ENCODE measurements at places on chromosomes 1 and 21.
A peak's percentile ranks its signal among the peaks of the same experiment; 100 is the strongest.

DNA sequence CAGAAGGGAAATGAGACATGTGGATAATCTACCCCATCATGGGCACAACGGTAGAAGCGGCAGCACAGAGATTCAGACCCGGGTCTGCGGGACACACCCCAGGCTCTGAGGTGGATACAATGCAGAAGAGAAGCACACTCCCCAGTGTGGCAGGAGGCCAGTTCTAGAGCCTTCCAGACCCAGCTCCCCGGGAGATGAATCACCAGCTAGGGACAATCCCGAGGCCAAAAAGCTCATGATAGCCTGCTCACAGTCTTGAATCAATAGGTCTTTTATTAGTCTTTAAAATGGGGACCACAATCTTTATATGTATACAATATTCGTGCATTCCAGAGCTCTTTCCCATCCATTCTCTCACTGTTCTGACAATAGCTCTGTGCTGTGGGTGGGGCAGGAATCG is 57.3 kb upstream of the DIRAS3 start:
- no peak for DNase-seq

GRCh38 chr1:221574529-221574928 is 167.4 kb downstream of the DUSP10 start:
- DNase-seq, result no peak

DNA sequence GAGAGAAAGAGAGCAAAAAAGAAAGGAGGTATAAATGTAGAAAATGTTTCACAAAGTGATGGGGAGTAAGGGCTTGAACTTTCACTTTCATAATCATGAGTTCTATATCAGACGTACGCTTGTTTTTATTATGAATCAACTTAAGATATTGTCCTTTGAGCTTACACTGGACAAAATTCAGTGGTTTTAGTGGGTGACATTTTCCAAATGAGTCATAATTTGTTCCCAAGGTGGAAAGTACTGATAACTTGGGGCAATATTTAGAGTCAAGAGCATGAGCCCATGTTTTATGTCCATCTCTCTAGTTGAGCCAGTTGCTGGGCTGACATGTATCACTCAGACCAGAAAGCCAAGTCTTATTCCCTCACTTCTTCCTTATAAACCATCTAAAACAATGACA is 161.6 kb downstream of the CHRM3 start:
- DNase-seq, result no peak

- DNase-seq, result no peak
Observed at GRCh38 chr1:210908257-210908656, 225.7 kb downstream of the KCNH1 start.

GRCh38 chr1:201545851-201546492 is 7.0 kb downstream of the NAV1 start:
- DNase-seq, result no peak

- DNase-seq, result peak; percentile 66
Observed at GRCh38 chr1:188670837-188671236, 1806.8 kb downstream of the BRINP3 start.

DNA sequence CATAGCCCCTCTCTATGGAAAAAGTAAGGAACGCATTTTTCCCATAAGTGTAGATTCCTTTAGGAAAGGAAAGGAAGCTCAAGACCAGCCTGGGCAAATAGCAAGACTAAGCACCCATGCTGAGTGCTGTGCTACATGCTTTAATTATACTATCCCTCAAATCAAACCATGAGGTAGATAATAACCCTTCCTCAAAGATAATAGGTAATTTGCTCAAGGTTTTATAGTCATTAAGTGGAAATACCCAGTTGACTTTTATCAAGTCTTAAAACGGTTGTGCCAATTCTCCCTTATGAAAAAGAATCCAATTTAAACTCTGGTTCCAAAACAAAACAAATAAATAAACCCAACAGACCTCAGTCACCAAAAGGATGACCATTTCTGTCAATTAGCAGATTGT is 3.4 kb downstream of the KIAA0319L start:
- DNase-seq, result no peak

DNA sequence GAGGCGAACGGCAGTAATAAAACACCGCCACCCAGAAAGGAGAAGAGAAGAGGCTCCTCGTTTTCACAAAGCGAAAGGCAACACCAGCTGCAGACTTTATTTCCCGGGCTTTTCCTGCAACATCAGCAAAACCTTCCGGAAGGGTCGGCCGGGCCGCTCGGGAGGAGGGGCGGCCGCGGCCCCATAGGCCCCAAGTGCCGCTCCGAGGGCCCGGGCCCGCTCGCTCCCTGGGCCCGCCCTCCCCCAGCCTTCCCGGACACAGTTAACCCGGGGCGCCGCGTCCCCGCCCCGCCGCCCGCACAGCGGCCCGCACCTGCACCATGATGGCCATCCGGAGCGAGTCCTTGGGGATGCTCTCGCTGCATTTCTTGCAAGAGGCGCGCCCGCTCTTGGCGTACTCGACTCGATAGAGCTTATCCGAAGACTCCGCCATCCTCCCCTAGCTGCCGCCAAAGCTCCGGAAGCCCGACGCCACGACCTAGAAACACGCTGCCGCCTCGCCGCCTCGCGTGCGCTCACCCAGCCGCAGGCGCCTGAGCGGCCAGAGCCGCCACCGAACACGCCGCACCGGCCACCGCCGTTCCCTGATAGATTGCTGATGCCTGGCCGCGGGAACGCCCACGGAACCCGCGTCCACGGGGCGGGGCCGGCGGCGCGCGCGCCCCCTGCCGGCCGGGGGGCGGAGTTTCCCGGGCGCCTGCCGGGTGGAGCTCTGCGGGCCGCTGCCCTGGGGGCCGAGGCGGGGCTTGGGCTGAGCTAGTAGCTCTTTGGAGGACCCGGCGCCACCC is at the start of gene PARP1:
TSS of gene PARP1 (minus strand) at position 597 of the 788 bp plus-strand sequence. CDS start at position 433, 164 bp downstream.
- DNase-seq, result peak; percentile 40

GRCh38 chr1:54262244-54262643 is 62.3 kb downstream of the MRPL37 start:
- no peak for DNase-seq

DNA sequence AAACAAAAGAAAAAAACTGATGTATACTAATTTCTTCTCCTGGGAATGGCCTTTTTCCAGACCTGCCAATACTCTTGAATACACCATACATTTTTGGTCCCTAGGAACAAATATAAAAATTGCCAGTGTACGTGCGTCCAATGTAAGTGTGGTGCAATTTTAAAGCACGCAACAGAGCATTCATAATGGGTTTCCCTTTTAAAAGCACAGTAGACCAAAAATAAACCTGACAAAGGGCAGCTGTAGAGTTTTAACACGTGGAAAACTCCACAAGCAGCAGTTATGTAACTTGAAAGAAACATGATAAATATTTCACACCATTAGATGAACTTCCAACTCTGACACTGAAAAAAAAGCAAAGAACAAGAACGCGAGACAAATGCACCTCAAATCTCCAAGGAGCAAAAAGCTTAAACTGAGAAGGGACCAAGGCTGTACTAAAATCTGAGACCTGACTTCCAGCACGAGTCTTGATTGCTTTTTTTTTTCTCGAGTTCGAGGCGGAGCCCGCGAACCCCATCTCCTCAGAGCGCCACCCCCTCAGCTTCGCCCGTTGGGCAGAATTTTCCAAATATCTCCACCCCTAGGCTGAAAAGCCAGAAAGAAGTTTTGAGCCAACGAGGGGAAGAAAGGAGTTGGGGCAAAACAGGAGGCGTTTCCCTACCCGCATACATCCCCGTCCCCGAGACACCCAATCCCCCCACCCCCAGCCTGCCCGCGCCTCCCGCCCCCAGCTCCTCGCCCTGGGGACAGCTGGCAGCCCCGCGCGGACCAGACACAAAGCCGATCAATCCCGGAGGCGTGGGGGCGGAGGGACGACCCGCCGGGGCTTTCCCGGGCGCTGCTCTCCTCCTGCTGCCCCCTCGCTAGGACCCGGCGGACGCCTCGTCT is at the start of gene JAM2:
TSS of gene JAM2 (plus strand) at position 599 of the 891 bp plus-strand sequence. CDS start 564 bp downstream, outside the sequence.
- no peak for DNase-seq

- no peak for DNase-seq
Observed at GRCh38 chr21:39924577-39925308, 57.5 kb downstream of the PCP4 start.

GRCh38 chr1:1861339-1861730 is 29.6 kb downstream of the GNB1 start:
- no peak for DNase-seq

- no peak for DNase-seq
Observed at GRCh38 chr1:183048087-183049085, 25.2 kb downstream of the LAMC1 start.

DNA sequence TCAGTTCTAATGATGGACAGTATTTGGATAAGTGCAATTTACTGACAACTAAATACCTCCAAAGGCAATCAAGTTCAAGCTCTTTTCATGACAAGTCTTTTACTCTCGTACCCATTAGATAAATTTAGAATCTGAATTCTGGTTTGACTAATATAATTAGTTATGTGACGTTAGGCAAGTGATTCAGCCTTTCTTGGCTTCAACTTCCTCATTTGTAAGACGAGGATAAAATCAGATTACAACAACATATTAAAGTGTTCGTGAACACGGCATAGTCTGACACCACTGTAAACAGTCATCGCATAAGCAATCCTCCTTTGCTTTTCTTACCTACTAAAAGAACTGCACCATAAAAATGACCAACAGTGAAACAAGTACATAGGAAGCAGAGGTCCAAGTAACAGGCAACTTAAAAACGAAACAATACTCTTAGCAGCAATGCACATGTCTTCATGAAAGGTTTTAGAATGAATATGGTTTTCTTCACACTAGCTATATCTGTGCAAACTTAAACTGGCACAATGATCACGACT is 25.7 kb downstream of the COA6 start:
- DNase-seq, result peak; percentile 12

GRCh38 chr1:225470211-225471108 is 42.6 kb upstream of the LBR start:
- no peak for DNase-seq

DNA sequence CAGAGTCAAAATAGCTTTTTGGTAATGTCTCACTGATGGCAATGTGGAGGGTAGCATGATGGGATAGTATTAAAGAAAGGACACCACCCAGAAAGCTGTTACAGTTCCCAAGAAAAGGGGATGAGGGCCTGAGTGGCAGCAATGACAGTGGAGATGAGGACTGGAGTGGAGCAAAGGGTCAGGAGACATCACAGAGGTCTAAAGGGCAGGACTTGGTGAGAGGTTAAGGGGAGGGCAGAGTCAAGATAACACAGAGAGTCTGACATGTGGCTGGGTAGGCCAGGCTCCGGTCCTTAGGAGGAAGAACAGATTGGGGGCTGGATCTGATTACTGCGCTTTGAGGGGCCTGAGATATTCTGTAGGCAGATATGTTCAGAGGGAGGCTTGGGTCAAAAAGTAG is 19.3 kb downstream of the ELF3 start:
- DNase-seq, result no peak

DNA sequence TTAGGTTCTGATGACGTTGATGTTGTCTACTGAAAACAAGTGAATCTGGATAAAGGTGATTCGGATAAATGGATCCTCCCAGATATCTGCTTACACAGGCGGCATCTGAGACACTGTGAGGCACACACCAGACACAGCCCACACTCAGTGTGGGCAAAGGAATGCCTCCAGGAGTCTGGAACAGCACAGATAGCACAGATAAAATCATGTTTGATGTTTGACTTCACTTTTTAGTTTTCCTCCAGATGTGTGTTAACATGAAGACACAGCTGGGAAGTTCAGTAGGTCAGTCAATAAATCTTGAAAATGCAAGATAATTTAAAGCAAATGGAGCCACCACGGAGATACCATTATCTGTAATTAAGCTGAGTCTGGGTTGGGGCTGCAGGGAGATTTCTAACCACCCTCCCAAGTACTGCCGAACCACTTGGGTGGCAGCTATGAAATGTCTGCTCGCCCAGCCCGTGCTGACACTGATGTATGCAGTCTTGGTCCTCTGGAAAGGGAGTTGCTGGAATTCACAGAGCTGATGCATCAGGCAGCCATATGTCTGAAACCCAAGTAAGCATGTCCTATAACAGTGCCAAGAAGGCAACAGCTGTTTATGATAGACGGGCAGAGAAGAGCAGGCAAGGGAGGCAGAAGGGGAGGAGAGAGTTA is 11.7 kb downstream of the CAPN9 start:
- no peak for DNase-seq

GRCh38 chr1:181394766-181395165 is 88.6 kb upstream of the CACNA1E start:
- no peak for DNase-seq

GRCh38 chr1:180425952-180426351 is 76.4 kb downstream of the ACBD6 start:
- no peak for DNase-seq

GRCh38 chr1:117886101-117886795 is 43.2 kb downstream of the GDAP2 start:
- no peak for DNase-seq

DNA sequence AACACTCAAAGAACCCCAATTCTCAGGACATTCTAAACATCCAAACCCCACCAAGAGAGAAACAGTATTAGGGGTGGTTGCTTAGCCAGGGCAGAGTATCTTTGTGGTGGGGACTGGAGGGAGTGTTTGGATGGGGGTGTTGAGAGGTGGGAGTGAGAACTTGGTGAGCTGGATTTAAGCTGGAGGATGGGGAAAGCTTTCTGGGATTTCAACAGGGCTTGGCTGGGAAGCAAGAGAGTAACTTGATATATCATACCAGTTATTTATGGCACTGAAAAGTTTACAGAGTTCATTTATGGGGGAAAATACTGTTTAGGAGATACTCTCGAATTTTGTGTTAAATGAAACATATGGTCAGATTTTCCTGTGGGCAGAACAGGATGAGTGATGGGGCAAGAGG is 6.8 kb upstream of the CNIH3 start:
- no peak for DNase-seq

- no peak for DNase-seq
Observed at GRCh38 chr1:162854245-162854882, 6.6 kb downstream of the CCDC190 start.

DNA sequence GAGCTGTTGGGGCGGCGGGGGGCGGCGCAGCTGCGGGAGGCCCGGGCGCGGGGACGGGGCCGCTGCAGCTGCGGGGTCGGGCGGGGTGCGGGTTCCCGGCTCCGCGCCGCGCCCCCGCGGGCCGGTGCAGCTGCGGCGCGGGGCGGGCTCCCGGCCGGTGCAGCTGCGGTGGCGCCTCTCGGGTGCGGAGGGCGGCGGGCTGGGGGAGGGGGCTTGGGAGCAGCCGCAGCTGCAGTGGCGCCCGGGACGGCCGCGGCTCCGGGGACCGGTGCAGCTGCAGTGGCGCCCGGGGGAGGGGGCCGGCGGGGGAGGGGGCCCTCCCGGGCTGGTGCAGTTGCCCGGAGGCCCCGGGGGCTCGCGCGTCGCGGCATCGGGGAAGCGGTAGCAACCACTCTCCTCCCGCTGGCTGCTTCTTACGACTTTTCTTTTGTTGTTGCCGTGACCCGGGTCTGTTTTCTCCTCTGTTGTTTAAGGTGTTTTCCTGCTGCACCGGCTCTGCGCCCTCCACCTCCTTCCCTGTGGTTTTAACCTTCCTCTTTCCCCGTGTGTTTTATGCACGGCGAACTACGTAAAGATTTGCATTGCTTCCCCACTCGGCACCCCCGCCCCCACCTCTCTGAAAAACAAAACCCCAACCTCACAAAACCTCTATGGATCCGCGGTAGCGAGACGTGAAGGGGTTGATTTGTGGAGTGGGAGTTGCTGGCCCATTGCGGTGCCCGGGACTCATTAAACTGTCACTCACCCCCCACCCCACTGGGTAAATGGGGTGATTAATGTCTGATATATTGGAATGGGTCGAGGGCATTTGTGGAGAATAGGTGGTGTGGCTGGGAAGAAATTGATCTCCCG is 1.7 kb upstream of the ZBTB18 start:
- DNase-seq, result no peak

Data from epithelial cell of prostate (primary cell).